ENCODE measurements at places on chromosomes 4 and X. TPM values are rescaled to one million over a fixed set of nuclear protein-coding genes. Genes with fewer than 3 reads are reported as not detected.

Gene GIMD1
- total RNA-seq, result not detected

Gene PABPC1L2A
- total RNA-seq, result not detected

DNA sequence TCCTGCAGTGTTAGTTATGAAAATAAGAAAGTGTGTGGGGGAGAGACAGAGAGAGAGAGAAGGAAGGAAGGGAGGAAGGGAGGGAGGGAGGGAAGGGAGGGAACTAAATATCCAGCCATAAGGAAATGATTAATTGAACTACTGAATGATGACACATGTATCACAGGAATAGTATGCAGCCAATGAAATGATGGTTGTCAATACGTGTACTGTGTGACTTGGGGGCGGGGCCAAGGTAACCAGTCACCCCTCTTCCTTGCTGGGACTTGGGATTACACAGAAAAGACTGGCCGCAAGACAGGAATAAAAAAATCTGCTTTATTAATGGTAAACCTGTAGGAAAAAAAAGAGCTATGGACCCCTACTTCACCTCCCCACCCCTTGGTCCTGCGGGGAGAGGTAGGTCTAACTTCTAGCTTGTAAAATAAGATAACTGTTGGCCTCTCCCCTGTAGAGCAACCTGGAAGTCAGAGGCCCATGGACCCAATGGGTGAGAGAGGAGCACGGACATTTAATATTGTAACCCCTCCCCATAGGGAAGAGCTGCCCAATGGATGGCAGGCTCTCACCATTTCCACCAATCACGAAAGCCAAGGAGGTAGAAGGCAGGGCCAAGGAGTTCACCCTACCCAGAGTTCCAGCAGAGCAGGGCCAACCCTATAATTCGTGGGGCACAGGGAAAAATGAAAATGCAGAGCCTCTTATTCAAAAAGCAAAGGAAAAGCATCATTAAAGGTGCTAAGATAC lies 7.4 kb downstream of the PPP2R2C start:
- DNase-seq, result no peak
- H3K4me1 ChIP-seq, result no peaks in the 10 kb centered on the region
- H3K27ac ChIP-seq, result no peak overlapping the region
- H3K4me3 ChIP-seq, result no peak overlapping the region

Gene CTAG1A
- not detected for total RNA-seq

GRCh38 chrX:102546828-102547493 lies 30.4 kb upstream of the TMSB15A start:
- no peaks in the 10 kb centered on the region for H3K36me3 ChIP-seq
- peak overlapping the region; percentile 44 for H3K4me3 ChIP-seq
- no peaks in the 10 kb centered on the region for H3K4me1 ChIP-seq
- no peak overlapping the region for H3K27ac ChIP-seq

DNA sequence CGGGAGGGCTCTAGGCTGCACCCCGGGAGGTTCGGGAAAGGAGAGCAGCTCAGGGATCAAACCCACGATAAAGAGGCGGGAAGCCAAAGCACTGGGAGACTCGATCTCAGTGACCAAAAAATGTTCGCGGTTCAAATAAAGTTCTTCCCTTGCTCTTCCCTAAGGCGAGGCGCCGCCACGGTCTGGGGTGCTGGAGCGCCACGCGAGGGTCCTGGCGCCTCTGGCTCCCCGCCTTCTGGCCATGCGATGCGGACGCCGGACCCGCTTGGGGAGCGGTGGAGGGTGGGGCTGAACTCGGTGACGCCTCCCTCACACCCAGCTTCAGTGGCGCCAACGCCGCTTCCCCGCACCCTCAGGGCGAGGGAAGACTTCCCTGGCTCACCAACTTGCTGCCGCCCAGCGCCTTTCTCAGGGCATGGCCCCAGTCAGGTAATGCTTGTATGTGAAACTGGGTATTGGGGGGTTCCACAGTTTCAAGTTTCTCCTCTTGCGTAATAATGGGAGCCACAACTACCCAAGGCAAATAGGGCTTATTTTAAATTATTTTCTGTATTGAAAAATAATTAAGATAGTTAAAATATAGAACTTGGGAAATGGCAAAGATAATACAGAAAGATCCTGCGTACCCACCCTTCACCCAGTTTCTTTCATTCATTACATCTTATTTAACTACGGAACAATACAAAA lies at the start of gene QRFPR:
Gene QRFPR, minus strand, starts transcription at position 243 of the 687 bp plus-strand sequence. CDS start 371 bp downstream, outside the sequence.
- peaks cover 11% of the 10 kb centered on the region for H3K4me1 ChIP-seq
- no peak within 1 kb of the TSS for H3K27ac ChIP-seq
- H3K4me3 ChIP-seq, result no peak within 1 kb of the TSS
- no peak for DNase-seq
- no peaks in the 10 kb centered on the region for H3K36me3 ChIP-seq

Gene SPACA5
- not detected for total RNA-seq

GRCh38 chrX:53458082-53458481 lies 23.9 kb upstream of the HSD17B10 start:
- no peak overlapping the region for H3K27ac ChIP-seq
- DNase-seq, result no peak
- H3K27me3 ChIP-seq, result no peaks in the 10 kb centered on the region
- H3K4me1 ChIP-seq, result no peaks in the 10 kb centered on the region
- no peak overlapping the region for H3K4me3 ChIP-seq

GRCh38 chr4:187393531-187394344 lies 601.8 kb upstream of the ZFP42 start:
- no peaks in the 10 kb centered on the region for H3K4me1 ChIP-seq
- no peak overlapping the region for H3K27ac ChIP-seq
- H3K4me3 ChIP-seq, result no peak overlapping the region
- no peaks in the 10 kb centered on the region for H3K27me3 ChIP-seq
- DNase-seq, result no peak

DNA sequence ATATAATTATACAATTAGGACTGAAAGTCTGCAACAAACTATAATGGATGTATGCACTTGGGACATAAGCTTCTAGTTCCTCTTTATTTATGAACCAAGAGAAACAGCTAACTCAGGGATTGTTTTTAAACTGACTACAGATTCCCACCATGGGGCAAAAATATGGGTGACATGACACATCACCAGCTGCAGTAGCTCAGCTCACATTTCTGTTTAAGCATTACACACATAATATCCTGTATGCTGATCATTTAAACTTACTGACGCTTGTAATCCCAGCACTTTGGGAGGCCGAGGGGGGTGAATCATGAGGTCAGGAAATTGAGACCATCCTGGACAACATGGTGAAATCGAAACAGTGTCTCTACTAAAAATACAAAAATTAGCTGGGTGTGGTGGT lies 11.5 kb downstream of the FGB start:
- no peak overlapping the region for H3K27ac ChIP-seq
- no peaks in the 10 kb centered on the region for H3K4me1 ChIP-seq
- no peak overlapping the region for H3K4me3 ChIP-seq
- H3K27me3 ChIP-seq, result peaks cover 12% of the 10 kb centered on the region
- no peaks in the 10 kb centered on the region for H3K36me3 ChIP-seq

- H3K4me1 ChIP-seq, result no peaks in the 10 kb centered on the region
- no peak overlapping the region for H3K4me3 ChIP-seq
- no peaks in the 10 kb centered on the region for H3K36me3 ChIP-seq
- H3K27me3 ChIP-seq, result peaks cover 14% of the 10 kb centered on the region
- no peak overlapping the region for H3K27ac ChIP-seq
Measured at GRCh38 chr4:100872811-100873210, 355.0 kb upstream of the EMCN start.

Gene PNCK
- total RNA-seq, result not detected

Gene HS6ST2
- not detected for total RNA-seq

DNA sequence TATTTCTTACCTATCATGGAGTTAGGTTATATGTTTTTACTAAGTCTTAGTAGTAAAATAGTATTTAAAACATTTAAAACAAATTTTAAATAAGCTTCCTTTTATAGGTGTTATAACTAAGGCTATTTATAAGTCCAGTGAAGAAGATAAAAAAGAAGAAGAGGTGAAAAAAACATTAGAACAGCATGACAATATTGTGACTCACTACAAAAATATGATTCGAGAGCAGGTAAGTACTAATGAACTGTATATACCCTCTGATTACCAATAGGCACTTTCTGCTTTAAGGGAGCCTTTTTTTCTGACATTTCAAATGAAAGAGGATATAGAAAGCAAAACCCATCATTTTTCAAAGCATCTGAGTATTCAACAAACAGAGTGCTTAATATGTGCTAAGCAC lies 76.6 kb downstream of the USO1 start:
- no peaks in the 10 kb centered on the region for H3K4me1 ChIP-seq
- no peak overlapping the region for H3K4me3 ChIP-seq
- H3K36me3 ChIP-seq, result no peaks in the 10 kb centered on the region
- no peak for DNase-seq

Gene FRG2
- not detected for total RNA-seq

Gene TMEM271
- total RNA-seq, result not detected

DNA sequence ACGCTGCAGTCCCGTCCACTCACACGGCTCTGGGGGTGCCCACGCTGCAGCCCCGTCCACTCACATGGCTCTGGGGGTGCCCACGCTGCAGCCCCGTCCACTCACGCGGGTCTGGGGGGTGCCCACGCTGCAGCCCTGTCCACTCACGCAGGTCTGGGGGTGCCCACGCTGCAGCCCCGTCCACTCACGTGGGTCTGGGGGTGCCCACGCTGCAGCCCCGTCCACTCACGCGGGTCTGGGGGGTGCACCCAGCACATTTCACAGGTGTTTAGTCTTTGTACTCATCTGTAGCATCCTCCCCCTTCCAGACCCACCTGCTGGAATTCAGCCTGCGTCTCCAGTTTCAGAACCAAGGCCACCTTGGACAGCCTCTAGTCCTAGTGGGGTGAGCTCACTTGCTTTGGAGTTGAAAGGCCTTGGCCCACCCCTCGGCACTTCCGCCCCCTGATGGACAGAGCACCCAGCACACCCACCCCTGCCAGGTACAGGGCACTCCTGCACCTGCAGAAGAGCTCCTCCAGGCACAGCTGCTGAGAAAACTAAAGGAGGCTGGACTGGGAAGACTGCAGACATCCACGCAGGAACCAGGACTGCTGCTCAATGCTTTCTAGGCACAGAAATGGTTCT lies 73.0 kb downstream of the ABLIM2 start:
- no peaks in the 10 kb centered on the region for H3K27me3 ChIP-seq
- H3K36me3 ChIP-seq, result no peaks in the 10 kb centered on the region
- H3K27ac ChIP-seq, result no peak overlapping the region
- no peak overlapping the region for H3K4me3 ChIP-seq
- no peak for DNase-seq

- peaks cover 5% of the 10 kb centered on the region for H3K4me1 ChIP-seq
- H3K27ac ChIP-seq, result peak overlapping the region; percentile 34
- DNase-seq, result no peak
Measured at GRCh38 chrX:1093586-1094421, 118.6 kb downstream of the CRLF2 start.

GRCh38 chrX:13372203-13372980 lies 52.5 kb upstream of the ATXN3L start:
- DNase-seq, result no peak
- H3K27me3 ChIP-seq, result no peaks in the 10 kb centered on the region
- no peak overlapping the region for H3K27ac ChIP-seq
- H3K4me1 ChIP-seq, result no peaks in the 10 kb centered on the region
- no peaks in the 10 kb centered on the region for H3K36me3 ChIP-seq
- H3K4me3 ChIP-seq, result no peak overlapping the region

GRCh38 chr4:108181704-108182103 lies 13.0 kb upstream of the LEF1 start:
- no peak for DNase-seq
- no peak overlapping the region for H3K27ac ChIP-seq
- H3K27me3 ChIP-seq, result no peaks in the 10 kb centered on the region
- no peak overlapping the region for H3K4me3 ChIP-seq

- DNase-seq, result no peak
- H3K36me3 ChIP-seq, result no peaks in the 10 kb centered on the region
- no peaks in the 10 kb centered on the region for H3K27me3 ChIP-seq
- no peak overlapping the region for H3K4me3 ChIP-seq
Measured at GRCh38 chr4:175841366-175841765, 29.3 kb upstream of the GPM6A start.

Gene SPARCL1
- 0.99 TPM for total RNA-seq

DNA sequence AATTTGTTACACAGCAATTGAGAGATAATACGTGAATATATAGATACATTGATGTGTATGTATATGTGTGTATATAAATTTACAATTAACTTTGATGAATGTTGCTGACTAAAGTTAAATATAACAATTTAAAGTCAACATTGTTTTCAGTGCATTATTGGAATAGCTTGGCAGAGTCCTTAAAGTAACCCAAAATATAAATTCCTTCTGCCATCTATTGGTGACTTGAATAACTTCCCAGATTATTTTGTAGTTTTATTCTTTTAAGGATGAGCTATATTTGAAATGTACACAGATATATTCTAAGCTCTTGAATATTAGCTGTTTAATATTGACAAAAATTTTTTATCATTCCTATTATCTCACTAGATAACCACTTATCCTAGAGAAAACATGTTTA lies 298.2 kb upstream of the FSTL5 start:
- no peak overlapping the region for H3K4me3 ChIP-seq
- no peaks in the 10 kb centered on the region for H3K27me3 ChIP-seq
- H3K4me1 ChIP-seq, result no peaks in the 10 kb centered on the region
- DNase-seq, result no peak
- no peaks in the 10 kb centered on the region for H3K36me3 ChIP-seq
- no peak overlapping the region for H3K27ac ChIP-seq

Gene PRDM8
- 18.7 TPM for total RNA-seq

Gene PDCL2
- total RNA-seq, result not detected

GRCh38 chr4:19314116-19314515 lies 937.6 kb upstream of the SLIT2 start:
- H3K4me1 ChIP-seq, result no peaks in the 10 kb centered on the region
- H3K36me3 ChIP-seq, result no peaks in the 10 kb centered on the region
- H3K27me3 ChIP-seq, result no peaks in the 10 kb centered on the region
- H3K27ac ChIP-seq, result no peak overlapping the region
- no peak for DNase-seq

DNA sequence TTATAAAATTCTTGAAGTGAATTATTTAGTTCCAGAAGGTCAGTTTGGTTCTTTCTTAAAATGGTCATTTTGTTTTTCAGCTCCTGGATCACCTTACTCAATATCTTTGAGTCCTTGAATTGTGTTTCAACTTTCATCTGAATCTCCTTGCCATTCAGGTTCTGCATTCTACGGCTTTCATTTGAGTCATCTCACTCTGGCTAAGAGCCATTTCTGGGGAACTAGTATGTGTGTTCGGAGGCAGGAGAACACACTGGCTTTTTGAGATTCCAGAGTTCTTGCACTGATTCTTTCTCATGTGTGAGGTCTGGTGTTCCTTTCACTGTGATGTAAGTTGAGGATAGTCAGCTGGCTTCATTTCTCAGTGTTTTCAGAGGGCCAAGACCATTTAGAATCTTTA lies 708.4 kb upstream of the FRG1 start:
- no peak overlapping the region for H3K27ac ChIP-seq
- no peaks in the 10 kb centered on the region for H3K4me1 ChIP-seq
- no peaks in the 10 kb centered on the region for H3K36me3 ChIP-seq
- no peak for DNase-seq
- no peak overlapping the region for H3K4me3 ChIP-seq

Data from T-cell (primary cell).